CD4-positive, CD25-positive, alpha-beta regulatory T cell (primary cell): ENCODE measurements at places on chromosomes 4 and X. TPM values are rescaled to one million over a fixed set of nuclear protein-coding genes. Genes with fewer than 3 reads are reported as not detected.
A peak's percentile ranks its signal among the peaks of the same experiment; 100 is the strongest.

DNA sequence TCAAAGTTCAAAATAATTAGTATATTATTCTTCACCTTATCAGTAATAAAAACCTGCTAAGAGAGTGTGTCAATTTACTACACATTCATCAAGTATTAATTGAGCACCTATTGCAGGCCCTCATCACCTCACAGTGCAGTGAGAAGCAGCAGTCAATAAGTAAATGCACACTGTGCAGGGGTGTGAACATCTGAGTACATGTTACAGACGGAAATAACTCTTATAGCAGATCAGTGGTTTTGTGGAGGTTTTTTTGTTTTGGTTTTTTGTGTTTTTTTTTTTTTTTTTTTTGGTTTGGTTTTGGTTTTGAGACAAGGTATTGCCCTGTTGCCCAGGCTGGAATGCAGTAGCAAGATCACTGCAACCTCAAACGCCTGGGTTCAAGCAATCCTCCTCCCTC lies 20.3 kb downstream of the KLF3 start:
- peak overlapping the region; percentile 27 for H3K4me3 ChIP-seq
- H3K27ac ChIP-seq, result no peak overlapping the region
- no peak for DNase-seq
- H3K36me3 ChIP-seq, result peaks cover 80% of the 10 kb centered on the region

DNA sequence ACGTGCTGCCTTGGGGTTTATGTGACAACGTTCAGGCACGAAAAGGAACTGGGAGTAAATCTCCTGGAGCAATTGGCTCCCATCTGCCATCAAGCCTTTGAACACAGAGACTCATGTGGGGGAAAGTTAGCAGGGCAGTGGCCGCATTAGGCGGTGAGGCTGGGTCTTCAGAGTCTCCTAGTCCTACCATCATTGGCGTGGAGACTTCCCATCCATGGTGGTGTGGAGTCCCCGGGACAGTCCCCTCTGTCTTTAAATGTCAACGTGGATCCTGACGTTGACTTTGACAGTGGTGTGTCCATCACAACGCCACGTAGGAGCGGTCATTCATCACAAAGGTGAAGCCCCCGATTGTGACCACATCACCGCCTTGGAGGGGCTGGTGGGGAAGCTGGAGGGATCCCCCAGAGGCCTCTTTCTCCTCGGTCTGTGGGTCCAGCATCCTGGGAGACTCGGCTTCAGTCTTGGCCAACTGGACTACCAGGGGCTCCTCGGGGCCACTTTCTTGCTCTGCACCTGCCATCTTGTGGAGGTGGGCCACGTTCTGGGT lies 21.8 kb downstream of the CRLF2 start:
- H3K27ac ChIP-seq, result no peak overlapping the region
- H3K27me3 ChIP-seq, result no peaks in the 10 kb centered on the region
- no peak overlapping the region for H3K4me3 ChIP-seq
- no peak for DNase-seq

DNA sequence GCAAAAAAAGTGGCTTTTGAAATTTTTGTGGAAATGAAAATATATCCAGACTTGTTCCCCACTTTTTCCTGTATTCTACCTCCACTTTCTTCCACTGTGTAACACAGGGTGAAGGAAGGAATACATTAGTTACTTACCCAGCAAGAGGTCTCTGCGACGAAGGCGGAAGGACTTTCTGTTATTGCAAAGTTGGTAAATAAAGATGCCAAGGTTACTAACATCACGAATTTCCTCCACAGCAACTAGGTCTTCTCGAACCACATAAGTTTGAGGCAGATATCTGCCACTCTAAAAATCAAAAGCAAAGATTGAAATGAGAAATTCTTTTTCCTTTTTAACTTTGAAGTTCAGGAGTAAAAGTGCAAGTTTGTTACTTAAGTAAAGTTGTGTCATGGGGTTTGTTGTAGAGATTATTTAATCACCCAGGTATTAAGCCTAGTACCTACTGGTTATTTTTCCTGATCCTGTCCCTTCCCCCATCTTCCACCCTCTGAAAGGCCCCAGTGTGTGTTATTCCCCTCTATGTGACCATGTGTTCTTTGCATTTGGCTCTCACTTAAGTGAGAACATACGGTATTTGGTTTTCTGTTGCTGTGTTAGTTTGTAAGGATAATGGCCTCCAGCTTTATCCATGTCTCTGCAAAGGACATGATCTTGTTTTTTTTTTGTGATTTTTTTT lies 5.8 kb downstream of the ITM2A start:
- H3K4me3 ChIP-seq, result peak overlapping the region; percentile 46
- DNase-seq, result peak; percentile 25
- H3K4me1 ChIP-seq, result peaks cover 7% of the 10 kb centered on the region
- no peaks in the 10 kb centered on the region for H3K27me3 ChIP-seq
- H3K36me3 ChIP-seq, result peaks cover 24% of the 10 kb centered on the region

- DNase-seq, result no peak
- no peaks in the 10 kb centered on the region for H3K36me3 ChIP-seq
- no peak overlapping the region for H3K4me3 ChIP-seq
- H3K27me3 ChIP-seq, result peaks cover 44% of the 10 kb centered on the region
Observed at GRCh38 chr4:84483688-84484087, 15.4 kb downstream of the NKX6-1 start.

DNA sequence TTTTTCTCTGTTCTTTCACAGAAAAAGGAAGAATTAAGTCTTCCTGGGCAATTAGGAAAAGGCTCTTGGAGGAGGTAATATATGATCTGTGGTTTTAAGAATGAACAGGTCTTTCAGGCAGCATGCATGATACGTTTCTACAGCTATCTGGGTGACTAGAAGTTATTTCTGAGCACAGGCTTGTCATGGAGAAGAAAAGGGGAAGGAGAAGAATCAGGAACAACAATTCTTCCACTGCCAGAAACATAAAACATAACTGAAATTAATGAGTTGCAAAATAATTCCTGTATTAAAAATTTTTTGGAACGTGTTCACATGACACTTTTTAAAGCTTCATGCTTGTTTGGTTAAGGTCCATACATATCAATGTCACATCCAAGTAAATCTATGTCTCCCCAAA lies 17.7 kb upstream of the STIM2 start:
- H3K4me1 ChIP-seq, result no peaks in the 10 kb centered on the region
- H3K27me3 ChIP-seq, result no peaks in the 10 kb centered on the region
- H3K36me3 ChIP-seq, result no peaks in the 10 kb centered on the region
- no peak overlapping the region for H3K27ac ChIP-seq
- DNase-seq, result no peak

DNA sequence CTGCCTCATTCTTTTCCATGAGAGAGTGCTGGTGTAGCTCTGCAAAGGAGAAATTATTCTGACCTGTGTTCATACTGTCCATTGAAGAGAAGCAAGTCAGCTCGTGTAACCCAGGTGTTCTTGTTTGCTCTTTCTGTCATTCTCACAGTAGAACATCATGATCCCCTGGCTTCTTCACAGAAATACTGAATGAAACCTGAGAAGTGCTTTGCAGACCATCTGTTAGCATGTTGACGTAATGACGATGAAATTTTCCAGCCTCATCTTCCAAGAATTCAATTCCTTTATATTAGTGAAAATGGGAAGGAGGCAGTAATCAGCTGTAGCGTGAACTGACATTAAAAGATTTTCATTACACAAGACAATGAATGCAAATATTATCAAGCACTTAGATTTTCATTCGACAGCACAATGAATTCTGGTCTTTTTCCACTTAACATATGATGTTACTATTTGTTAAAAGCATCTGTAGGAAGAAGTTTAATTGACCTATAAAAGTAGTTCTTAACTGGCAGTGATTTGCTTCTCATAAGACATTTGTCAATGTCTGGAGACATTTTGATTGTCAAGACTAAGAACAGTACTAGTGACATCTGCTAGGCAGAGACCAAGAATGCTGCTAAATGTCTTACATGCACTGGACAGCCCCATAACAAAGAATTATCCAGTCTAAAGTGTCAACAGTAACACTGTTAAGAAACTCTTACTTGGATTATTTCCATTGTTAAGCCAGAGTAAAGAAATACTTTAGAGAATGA lies 246.3 kb downstream of the BANK1 start:
- H3K27ac ChIP-seq, result no peak overlapping the region
- H3K4me3 ChIP-seq, result no peak overlapping the region
- DNase-seq, result no peak
- H3K36me3 ChIP-seq, result no peaks in the 10 kb centered on the region
- no peaks in the 10 kb centered on the region for H3K27me3 ChIP-seq
- H3K4me1 ChIP-seq, result no peaks in the 10 kb centered on the region

GRCh38 chr4:137819964-137820383 lies 287.7 kb upstream of the PCDH18 start:
- no peak overlapping the region for H3K27ac ChIP-seq
- no peak overlapping the region for H3K4me3 ChIP-seq
- no peaks in the 10 kb centered on the region for H3K4me1 ChIP-seq
- H3K27me3 ChIP-seq, result no peaks in the 10 kb centered on the region

- no peak overlapping the region for H3K4me3 ChIP-seq
- no peak overlapping the region for H3K27ac ChIP-seq
- no peaks in the 10 kb centered on the region for H3K4me1 ChIP-seq
- H3K27me3 ChIP-seq, result no peaks in the 10 kb centered on the region
Observed at GRCh38 chrX:123504047-123504446, 228.8 kb downstream of the THOC2 start.

DNA sequence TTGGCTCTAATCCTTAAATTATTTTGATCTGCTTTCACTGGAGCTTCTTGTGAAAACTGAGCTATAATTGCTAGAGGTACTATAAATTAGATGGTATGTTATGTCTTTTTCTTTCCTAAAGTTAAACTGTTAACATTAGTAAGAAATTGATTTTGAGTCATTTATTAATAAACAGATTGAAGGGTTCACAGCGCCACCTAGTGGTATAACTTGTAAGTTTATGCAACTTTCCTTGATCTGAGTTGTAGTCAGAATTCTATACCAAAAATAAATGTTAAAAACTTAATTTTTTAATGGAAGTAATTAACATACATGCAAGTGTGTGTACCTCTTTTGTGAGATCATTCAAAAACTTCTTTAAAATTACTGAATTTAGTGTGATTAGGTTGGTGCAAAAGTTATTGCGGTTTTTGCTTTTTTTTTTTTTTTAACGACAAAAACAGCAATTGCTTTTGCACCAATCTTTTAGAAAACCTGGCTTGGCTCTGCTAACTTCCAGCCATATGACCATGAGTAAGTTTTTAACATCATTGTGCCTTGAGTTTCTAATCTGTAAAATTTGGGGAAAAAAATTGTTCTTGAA lies 151.5 kb downstream of the CENPC start:
- no peaks in the 10 kb centered on the region for H3K36me3 ChIP-seq
- H3K4me1 ChIP-seq, result no peaks in the 10 kb centered on the region
- peak; percentile 47 for DNase-seq
- no peak overlapping the region for H3K4me3 ChIP-seq

The ATXN3L gene
- total RNA-seq, result not detected

The SPANXD gene
- not detected for total RNA-seq

The CAPN6 gene
- not detected for total RNA-seq
